ENCODE measurements at places on chromosomes 3 and 15.

GRCh38 chr15:68656438-68656739, 77.6 kb downstream of the CORO2B start:
- H3K36me3 ChIP-seq: no peaks in the 10 kb centered on the region
- no peak overlapping the region for H3K4me3 ChIP-seq
- no peaks in the 10 kb centered on the region for H3K4me1 ChIP-seq
- no peaks in the 10 kb centered on the region for H3K27me3 ChIP-seq
- H3K27ac ChIP-seq: no peak overlapping the region

- no peaks in the 10 kb centered on the region for H3K36me3 ChIP-seq
- no peak for DNase-seq
Observed at GRCh38 chr15:80309769-80310384, 57.9 kb upstream of the CTXND1 start.

GRCh38 chr3:57999417-58000115, 8.7 kb upstream of the FLNB start:
- no peak for DNase-seq
- H3K36me3 ChIP-seq: no peaks in the 10 kb centered on the region
- no peaks in the 10 kb centered on the region for H3K27me3 ChIP-seq
- no peak overlapping the region for H3K4me3 ChIP-seq
- H3K27ac ChIP-seq: no peak overlapping the region
- peaks cover 2% of the 10 kb centered on the region for H3K4me1 ChIP-seq

DNA sequence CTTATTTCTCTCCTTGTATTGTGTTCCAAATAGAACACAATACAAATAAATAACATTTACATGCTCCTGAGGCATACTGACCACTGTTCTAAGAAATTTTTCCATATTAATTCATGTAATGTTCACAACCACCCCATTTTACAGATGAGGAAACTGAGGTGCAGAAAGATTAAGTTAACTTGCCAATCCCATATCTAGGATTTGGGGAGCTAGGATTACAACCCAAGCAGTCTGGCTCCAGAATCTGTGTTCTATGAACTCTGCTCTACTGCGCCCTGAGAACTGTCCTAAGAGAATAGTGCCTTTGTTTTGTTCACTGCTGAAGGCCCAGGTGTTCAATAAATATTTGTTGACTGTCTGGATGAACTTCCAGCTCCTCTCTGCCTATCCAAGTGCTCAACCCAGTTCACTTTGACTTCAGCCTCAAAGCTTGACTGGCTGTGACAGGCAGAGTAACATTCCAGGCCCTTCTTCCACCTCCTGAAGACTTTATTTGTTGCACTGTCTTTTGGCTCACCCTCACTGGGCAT, 3.1 kb downstream of the NEK10 start:
- no peaks in the 10 kb centered on the region for H3K36me3 ChIP-seq
- H3K4me3 ChIP-seq: no peak overlapping the region
- H3K27ac ChIP-seq: no peak overlapping the region

DNA sequence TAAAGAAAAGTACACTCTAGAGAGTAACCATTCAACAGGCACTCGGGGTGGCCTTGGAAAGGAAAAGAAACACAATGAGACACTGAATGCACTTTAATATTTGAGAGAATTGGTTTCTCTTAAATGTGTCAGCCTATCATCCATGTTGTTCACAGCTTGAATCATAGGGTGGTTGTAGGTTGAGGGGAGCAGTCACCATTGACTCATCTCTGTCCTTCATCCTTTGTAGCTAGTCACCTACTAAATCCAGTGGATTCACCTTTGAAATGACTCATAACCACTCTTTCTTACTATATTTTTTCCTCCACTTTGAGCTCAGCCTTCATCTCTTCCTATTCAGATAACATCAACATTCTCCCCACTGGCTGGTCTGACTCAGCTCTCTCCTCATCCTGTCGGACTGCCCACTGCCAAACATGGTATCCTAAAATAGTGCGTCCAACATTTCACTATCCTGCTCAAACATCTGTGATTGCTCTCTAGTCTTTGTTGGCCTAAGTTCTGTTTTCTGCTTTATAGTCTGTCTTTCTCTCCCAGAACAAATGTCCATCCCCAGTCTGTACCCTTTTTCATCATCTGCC, 182.7 kb upstream of the GADL1 start:
- no peaks in the 10 kb centered on the region for H3K36me3 ChIP-seq
- no peak overlapping the region for H3K4me3 ChIP-seq
- no peak overlapping the region for H3K27ac ChIP-seq
- no peaks in the 10 kb centered on the region for H3K27me3 ChIP-seq
- DNase-seq: no peak
- no peaks in the 10 kb centered on the region for H3K4me1 ChIP-seq

DNA sequence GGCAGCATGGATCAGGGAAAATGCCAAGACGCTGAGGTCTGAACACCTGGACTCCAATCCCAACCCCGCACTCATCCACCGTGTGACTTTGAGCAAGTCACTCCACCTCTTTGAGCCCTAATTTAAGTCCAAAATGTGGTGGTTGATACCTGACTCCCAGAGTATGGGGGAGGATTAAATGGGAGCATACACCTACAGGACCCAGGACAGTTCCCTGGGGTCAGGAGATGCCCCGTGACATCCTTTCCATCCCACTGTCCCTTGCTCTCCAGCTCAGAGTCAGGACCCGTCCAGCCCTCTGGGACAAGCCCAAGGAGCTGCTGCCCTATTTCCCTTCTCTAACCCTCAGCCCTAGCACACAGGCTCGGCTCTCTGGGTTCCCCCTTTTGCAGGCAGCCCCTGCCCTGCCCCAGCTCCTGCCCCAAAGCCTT, 276.4 kb downstream of the XXYLT1 start:
- DNase-seq: no peak
- no peaks in the 10 kb centered on the region for H3K27me3 ChIP-seq
- no peaks in the 10 kb centered on the region for H3K4me1 ChIP-seq
- no peak overlapping the region for H3K4me3 ChIP-seq
- H3K27ac ChIP-seq: no peak overlapping the region
- no peaks in the 10 kb centered on the region for H3K36me3 ChIP-seq

GRCh38 chr15:51234176-51234927, 104.0 kb downstream of the CYP19A1 start:
- no peak overlapping the region for H3K4me3 ChIP-seq
- DNase-seq: no peak
- H3K36me3 ChIP-seq: no peaks in the 10 kb centered on the region
- H3K27me3 ChIP-seq: peaks cover 16% of the 10 kb centered on the region
- no peak overlapping the region for H3K27ac ChIP-seq

GRCh38 chr3:172210355-172210754, 171.0 kb downstream of the FNDC3B start:
- H3K27me3 ChIP-seq: no peaks in the 10 kb centered on the region
- no peak overlapping the region for H3K27ac ChIP-seq
- H3K36me3 ChIP-seq: no peaks in the 10 kb centered on the region

- no peak for DNase-seq
- no peaks in the 10 kb centered on the region for H3K27me3 ChIP-seq
- no peak overlapping the region for H3K4me3 ChIP-seq
- H3K36me3 ChIP-seq: no peaks in the 10 kb centered on the region
- H3K4me1 ChIP-seq: no peaks in the 10 kb centered on the region
- H3K27ac ChIP-seq: no peak overlapping the region
Observed at GRCh38 chr3:144409319-144409718, 437.7 kb downstream of the DIPK2A start.

GRCh38 chr3:140501061-140501769, 176.6 kb upstream of the TRIM42 start:
- H3K4me1 ChIP-seq: no peaks in the 10 kb centered on the region
- H3K4me3 ChIP-seq: no peak overlapping the region
- no peaks in the 10 kb centered on the region for H3K36me3 ChIP-seq
- H3K27ac ChIP-seq: no peak overlapping the region

GRCh38 chr3:115800489-115801075, 177.3 kb downstream of the GAP43 start:
- no peak for DNase-seq
- no peaks in the 10 kb centered on the region for H3K4me1 ChIP-seq
- H3K27ac ChIP-seq: no peak overlapping the region
- H3K36me3 ChIP-seq: no peaks in the 10 kb centered on the region
- H3K4me3 ChIP-seq: no peak overlapping the region
